Kidney (tissue), 22 donors: ENCODE measurements at places on chromosomes 16 and 17. TPM values are rescaled to one million over a fixed set of nuclear protein-coding genes. Genes with fewer than 3 reads are reported as not detected.
A peak's percentile ranks its signal among the peaks of the same experiment; 100 is the strongest.

Gene MYH8
- polyA plus RNA-seq = 0.30 TPM

Gene TPSB2
- polyA plus RNA-seq = not detected

Gene PARN
- 17.3 TPM for polyA plus RNA-seq

Gene CTRB1
- not detected for polyA plus RNA-seq

Gene PIRT
- polyA plus RNA-seq = not detected

Gene SLC13A2
- 69.0 TPM for polyA plus RNA-seq

Gene CLEC18A
- 87.7 TPM for polyA plus RNA-seq

Gene RNF222
- polyA plus RNA-seq = not detected

Gene KRTAP4-9
- not detected for polyA plus RNA-seq

Gene NPIPA3
- polyA plus RNA-seq = 7.0 TPM

Gene MEFV
- polyA plus RNA-seq = not detected

Gene SPATA32
- not detected for polyA plus RNA-seq

Gene CCL13
- not detected for polyA plus RNA-seq

Gene HAS3
- polyA plus RNA-seq = 0.34 TPM

Gene PRDM7
- polyA plus RNA-seq = not detected

Gene KAT7
- 18.4 TPM for polyA plus RNA-seq

GRCh38 chr17:44384823-44385286, 4.6 kb downstream of the ITGA2B start:
- no peak for DNase-seq

- DNase-seq = peak; percentile 99
These were observed at the start of gene MVD for GRCh38 chr16:88662843-88663606. Gene MVD (minus strand): TSS chr16:88663091. CDS start chr16:88663080, 11 bp downstream.

GRCh38 chr16:87064731-87065445, 252.3 kb downstream of the C16orf95 start:
- DNase-seq = no peak

DNA sequence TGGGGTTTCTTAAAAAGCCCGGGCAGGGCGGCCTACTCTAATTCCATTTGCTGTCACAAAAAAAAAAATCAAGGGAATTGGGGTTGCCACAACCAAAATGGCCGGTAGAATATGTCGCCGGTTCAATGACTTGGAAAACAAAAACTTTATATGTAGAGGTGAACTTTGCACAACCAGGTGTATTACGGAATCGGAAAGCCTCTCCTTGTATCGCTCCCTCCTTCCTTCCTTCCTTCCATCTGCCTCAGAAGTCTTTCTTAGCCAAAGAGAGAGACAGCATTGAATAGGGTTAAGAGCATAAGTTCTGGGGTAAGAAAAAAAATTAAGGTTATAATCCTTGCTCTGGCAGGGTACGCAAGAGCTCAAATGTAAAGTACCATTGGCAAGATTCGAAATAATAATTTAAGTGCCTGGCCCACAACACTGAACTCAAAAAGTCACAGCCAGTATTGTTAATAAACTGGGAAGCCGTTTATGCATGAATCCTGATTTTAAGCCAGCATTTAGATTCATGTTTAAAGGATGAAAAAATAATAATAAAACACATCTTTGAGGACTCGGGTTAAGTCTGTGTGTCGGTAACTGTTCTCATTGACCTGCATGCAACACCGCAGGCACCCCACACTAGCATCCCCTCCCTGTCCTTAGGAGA, 522 bp upstream of the GLG1 start:
- DNase-seq = no peak

- DNase-seq = no peak
These were observed 7.9 kb downstream of the ENGASE start for GRCh38 chr17:79082311-79083190.

DNA sequence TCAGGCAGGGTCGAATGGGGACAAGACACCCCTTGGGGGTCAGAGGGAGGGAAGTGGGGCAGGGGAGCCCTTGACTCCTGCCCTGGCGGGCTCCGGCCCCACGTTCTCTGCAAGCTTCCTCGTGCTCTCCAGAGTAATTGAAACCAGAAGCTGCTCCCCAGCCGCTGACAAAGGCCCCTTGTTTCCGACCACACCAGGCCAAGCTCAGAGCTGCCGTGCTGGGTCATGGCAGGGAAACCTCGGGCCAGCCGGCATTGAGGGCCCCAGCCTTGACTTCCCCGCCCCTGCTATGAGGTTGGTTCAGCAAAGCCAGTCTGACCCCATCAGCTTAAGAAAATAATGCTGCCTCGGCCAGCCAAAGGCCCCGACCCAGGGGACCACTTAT, 43.3 kb downstream of the TIMM22 start:
- DNase-seq = peak; percentile 50

DNA sequence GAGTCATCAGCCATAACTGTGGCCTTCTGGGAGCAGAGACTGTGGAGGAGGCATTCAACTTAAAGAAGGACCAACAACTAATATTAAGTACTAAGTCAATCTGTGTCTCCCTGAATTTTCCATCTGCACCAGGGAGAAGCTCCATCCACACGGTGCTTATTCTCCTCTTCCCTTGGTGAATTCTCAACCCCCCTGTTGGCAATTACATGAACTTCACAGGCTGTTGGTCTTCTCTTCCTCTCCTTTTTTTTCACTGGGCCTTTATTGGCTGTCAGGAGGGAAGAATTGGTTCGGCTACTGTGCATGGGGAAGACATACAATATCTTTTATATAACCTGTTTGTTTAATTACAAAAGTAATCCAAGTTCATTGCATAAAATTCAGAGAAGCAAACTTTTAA, 152.8 kb upstream of the IRX6 start:
- no peak for DNase-seq

- DNase-seq = peak; percentile 64
These were observed 14.3 kb downstream of the PRCD start for GRCh38 chr17:76554131-76554530.

DNA sequence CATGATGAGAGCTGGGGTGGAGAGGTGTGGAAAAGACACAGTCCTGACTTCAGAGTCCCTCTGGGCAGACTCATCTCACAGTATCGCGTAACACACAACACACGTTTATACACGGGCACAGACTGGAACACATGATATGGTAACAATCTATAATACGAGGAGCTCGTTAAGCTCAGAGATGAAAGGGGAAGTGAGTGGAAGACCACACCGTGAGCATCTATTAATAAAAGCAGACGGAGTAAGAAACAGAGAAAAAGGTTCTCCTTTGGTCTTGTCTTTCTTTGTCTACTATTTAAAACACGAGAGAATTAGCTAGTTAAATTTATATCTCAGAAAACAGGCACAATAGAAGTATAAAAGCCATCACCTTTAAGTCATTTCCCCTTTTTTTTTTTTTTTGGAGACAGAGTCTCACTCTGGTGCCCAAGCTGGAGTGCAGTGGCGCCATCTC, 13.5 kb downstream of the ANKRD11 start:
- no peak for DNase-seq

GRCh38 chr16:2833776-2834175, 3.7 kb downstream of the ZG16B start:
- DNase-seq = no peak

- no peak for DNase-seq
These were observed 5.4 kb upstream of the KIF18B start for GRCh38 chr17:44952946-44953475.

DNA sequence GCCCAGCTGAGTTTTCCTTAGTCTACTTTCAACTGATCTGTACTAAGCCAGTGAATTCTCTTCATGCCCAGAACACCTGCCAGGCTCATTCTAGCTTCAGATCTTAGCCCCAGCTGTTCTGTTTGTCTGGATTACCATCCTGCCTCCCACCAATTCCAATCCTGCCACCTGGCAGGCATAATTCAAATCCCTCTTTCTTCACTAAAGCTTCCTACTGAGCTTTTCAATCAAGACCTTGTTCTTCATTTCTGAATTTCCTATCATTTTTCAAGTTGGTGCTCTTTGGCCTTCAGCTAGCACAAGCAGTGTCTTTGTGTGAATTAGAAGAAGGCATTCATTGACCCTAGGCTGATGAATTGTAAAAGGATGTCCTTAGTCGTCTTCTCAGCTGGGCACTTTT, 357.6 kb downstream of the UTP18 start:
- no peak for DNase-seq

DNA sequence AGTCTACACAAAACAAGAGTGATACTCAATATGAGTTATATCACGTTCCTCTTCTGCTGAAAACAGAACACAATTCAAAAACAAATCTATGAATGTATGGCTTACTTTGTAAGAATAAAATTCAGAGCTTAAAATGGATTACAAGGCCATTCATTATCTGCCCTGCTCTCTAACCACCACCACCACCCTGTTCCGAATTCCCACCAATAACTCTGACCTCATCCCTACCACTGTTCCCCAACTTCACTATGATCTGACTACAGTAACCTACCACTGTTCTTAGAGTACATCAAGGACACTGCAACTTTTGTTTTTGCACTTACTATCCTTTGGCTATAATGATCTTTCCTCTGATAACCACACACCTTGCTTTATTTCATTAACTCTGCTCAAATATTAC, 21.3 kb downstream of the FBXL20 start:
- DNase-seq = no peak

DNA sequence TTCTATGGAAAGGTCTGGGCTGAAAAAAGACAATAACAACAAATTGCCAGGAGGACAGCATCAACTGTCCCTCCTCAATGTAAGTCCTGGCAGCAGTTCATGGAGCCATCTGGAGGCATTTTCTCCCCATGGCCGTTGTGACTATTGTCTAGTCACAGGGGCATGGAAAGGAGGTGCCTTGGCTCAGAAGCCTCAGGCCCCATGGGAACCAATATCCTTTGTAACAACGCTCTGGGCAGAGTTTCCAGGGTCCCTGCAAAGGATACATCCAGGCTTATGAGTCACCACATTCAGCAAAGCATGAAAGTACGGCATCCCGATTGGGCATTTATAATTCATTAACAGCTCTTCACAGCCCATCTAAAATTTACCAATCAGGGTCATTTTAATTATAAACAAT, 85.2 kb downstream of the GLG1 start:
- no peak for DNase-seq

DNA sequence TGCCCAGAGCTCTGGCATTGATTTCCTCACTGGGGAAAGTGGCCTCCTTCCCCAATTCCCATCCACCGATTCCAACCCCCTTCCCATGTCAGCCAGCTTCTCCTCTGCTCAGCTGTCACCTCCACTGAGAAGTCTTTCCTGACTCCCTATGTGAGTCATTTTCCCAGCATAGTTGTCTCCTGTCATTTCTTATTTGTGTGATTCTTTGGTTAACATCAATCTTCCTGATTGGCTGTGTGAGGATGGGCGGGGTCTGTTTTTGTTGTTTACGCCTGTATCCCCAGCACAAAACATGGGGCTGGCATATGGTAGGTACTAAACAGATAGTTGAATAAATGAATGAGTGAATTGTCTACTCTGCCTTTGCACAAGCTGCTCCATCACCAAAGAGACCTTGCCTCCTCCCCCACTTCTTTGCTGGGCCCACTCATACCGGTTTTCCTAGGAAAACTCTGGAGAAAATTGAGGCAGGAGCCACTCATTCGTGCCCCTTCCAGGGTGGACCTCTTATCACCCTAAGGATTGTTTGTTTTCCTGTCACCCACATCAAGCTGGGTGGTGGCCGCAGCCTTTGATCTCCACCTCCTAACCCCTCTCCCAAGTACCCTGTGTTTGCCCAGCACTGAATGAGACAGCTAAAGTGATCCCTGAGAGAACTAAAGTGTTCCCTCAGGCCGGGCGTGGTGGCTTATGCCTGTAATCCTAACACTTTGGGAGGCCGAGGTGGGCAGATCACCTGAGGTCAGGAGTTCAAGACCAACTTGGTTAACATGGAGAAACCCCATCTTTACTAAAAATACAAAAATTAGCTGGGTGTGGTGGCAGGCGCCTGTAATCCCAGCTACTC, 1.2 kb upstream of the GRB7 start:
- no peak for DNase-seq

DNA sequence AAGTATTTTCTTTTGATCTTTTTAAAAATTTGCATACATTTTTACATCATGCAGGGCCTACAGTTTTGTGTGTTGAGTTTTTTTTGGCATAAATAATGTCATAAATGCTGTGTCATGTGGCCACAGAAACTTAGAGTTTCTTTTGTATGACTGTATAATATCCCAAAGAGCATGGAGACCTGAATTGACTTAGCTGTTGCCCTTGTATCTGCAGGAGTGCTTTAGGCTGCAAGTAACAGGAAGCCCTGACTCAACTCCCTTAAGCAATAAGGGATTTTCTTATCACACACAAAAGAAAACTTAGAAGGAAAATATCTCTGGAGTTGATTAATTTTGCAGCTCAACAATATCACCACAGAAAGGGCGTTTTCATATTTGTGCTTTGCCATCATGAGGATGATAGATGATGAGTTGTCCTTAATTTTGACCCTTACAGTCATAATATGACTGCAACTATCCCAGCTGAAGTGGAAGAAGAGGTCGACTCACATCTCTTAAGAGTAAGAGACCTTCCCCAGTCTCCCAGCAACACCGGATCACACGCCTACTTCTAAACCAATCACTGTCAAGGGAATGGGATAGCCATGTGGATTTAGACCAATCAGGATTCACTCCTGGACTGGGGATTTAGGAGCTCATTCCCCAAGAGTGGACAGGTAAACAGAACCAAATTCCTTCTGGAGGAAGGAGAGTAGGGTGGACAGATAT, 138.9 kb downstream of the GSG1L start:
- DNase-seq = no peak

- DNase-seq = no peak
These were observed 10.1 kb downstream of the VAC14 start for GRCh38 chr16:70790815-70791214.

GRCh38 chr17:77400445-77400870, 259.7 kb downstream of the SEC14L1 start:
- DNase-seq = no peak

DNA sequence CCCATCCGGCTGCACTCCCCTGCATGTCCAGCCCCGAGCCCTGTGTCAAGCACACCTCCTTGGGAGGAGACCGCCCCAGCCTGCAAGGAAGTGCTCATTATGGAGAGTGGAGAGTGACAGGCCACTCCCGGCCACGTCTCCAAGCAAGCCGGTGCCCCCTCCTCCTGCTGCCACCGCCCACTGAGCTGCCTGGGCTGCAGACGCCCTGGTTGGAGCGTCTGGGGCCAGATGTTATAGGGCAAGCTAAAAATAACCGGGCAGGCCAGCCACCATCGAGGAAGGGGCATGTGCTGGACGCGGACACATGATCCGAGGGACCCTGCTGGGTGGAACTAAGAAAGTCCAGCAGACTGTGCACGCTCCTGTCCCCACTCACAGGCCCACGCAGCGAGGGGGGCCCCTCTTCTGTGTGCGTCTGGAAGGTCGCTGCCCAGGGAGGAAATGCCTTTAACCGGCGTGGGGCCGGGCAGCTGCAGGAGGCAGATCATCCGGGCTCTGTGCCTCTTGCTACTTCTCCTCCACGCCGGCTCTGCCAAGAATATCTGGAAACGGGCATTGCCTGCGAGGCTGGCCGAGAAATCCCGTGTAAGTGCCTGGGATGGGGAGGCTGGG, at the start of gene WFDC1:
Gene WFDC1, plus strand, starts transcription at position 348 of the 612 bp plus-strand sequence. Its CDS starts 94 bp downstream, at position 442.
- peak; percentile 68 for DNase-seq
